ENCODE measurements at places on chromosomes 4 and X.

DNA sequence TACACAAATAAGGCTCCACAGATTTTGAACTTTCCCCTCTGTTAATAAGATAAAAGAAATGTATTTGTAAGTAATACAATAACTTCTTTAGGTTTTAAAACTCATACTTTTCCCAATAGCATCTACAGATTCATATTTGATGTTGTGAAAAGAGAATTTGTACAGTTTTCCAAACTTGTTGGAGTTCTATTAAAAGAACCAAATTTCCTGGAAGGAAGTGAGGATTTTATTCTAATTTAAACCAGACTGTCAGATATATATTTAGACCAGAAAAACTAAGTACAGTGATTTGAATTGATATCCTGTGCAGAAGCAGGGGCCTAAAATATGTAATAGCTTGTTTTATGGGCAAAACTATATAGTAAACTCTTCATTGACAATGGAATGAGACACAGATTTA lies 53.7 kb downstream of the NAA11 start:
- DNase-seq: no peak

- no peak for DNase-seq
Measured at GRCh38 chr4:72442147-72442546, 126.9 kb downstream of the ADAMTS3 start.

GRCh38 chr4:133584714-133585113 lies 435.6 kb downstream of the PCDH10 start:
- no peak for DNase-seq

GRCh38 chr4:94359221-94359620 lies 16.6 kb upstream of the HPGDS start:
- DNase-seq: no peak

DNA sequence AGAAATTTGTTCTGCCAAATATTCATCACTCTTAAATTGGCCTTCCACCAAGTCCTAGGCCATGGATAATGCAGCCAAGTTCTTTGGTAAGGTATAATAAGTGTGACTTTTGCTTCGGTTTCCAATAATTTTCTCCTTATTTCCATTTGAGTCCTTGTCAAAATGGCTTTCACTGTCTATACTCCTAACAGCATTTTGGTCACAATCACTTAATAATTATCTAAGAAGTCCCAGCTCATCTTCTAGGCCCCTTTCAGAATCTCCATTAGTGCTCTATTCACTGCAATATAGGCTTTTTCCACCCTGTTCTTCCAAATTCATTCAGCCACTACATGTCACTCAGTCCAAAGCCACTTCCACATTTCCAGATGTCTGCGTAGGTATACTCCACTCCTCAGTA lies 51.0 kb upstream of the SPIN4 start:
- DNase-seq: no peak

GRCh38 chr4:109041463-109042360 lies 260.7 kb downstream of the COL25A1 start:
- DNase-seq: no peak

- DNase-seq: peak; percentile 35
Measured at GRCh38 chr4:183345261-183345660, 23.0 kb upstream of the CLDN24 start.

DNA sequence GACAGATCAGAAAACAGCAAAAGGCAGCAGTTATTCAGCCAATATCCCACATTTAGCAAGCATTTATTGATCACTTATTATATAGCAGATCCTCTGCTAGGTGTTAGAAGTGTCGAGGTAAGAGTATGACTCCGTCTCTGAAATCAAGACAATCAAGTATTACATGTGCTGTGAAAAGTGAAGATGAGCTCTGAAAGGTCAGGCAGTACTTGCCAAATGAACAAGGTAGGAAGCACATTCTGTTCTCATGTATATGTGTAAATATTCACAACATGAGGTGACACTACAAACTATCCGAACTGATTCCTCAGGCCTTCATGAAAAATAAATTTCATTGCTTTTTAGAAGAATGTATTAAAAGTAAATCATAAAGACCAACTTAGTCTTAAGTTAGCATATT lies 15.3 kb downstream of the ATP1B4 start:
- DNase-seq: no peak

GRCh38 chr4:184343502-184344177 lies 126.0 kb upstream of the ENPP6 start:
- peak; percentile 65 for DNase-seq

GRCh38 chr4:18134111-18134510 lies 112.6 kb upstream of the LCORL start:
- no peak for DNase-seq

GRCh38 chr4:56302760-56303159 lies 84.5 kb downstream of the AASDH start:
- DNase-seq: no peak

DNA sequence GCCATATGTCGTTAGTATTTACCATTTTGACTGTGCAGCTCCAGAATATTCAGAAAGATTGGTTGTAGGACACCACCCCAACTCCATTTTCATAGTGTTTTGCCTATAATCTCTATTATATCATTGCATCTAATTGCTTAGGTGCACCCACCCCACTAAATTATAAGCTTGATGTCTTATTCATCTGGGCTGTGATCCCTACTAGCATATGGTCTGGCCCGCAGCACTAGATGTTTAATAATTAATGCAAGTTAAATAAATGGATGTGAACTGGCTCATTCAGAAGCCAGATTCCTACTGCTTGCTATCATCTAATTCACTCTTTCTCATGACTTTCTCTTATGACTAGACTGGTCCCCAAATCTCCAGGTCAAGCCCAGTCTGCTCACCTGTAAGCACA lies 143.5 kb downstream of the RELL1 start:
- DNase-seq: no peak

Data from glutamatergic neuron (in vitro differentiated cells).